Activated CD4-positive, CD25-positive, alpha-beta regulatory T cell treated with anti-CD3 and anti-CD28 coated beads, Interleukin-2, amount 50 U/mL, for 24 hours (primary cell): ENCODE measurements at places on chromosomes 1 and 21.

DNA sequence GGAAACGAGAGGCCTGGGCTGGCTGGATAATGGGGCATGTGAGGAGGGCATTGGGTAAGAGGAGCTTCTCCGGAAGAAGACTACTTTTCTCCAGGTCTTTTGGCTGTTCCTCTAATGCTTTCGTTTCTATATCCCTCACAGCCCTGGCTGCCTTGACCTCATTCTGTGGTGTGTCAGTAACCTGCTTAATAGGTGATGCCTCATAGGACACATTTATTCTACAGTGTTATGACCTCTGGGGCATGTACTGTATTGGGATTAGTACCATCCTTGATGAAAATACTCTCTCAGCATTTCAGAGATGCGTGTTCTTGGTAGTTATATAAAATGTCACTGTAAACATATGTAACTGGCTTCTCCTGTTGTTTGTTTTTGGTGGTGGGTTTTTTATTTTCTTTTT, 40.1 kb downstream of the PGM1 start:
- no peak for ATAC-seq

DNA sequence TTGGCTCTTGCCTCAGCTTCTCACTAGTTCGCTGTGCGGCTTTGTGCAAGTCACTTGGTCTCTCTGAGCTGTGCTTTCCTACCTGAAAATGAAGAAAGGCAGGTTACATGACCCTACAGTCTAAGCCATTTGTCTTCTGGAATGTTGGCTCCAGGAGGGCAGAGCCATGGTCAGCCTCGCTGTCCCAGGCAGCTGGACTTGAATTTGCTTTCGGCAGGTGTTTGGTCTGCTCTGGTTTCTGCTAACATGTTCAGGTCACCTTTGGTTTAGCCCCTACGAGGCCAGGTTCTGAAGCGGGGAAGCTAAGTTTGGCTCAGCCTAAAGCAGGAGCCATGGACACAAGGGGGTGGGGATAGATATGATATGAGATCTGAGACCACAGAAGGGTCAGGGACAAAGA, 19.1 kb downstream of the LRRC38 start:
- ATAC-seq, result no peak

GRCh38 chr1:87426463-87427249, 98.0 kb downstream of the LMO4 start:
- ATAC-seq, result no peak

DNA sequence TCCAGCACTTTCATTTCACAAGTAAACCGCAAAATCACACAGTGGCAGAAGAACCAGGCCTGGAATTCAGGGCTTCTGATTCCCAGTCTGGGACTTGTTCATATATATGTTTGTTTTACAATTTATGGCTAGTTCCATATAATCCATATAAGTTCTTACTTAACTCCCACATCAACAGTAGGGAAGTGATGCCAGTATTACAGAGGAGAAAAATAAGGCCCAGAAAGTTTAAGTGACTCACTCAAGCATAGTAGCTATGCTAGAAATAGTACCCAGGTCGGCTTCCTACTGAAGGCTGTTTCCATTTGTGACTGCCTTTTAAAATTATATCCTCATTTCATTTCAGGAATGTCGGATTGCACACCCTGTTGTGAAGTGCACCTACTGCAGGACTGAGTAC, 1.4 kb downstream of the FAM76A start:
- ATAC-seq, result no peak
